Spleen (tissue), 13 donors: ENCODE measurements at places on chromosomes 3 and 15. TPM values are rescaled to one million over a fixed set of nuclear protein-coding genes. Genes with fewer than 3 reads are reported as not detected.
A peak's percentile ranks its signal among the peaks of the same experiment; 100 is the strongest.

CHP1 gene
- 60.0 TPM for total RNA-seq

- no peak overlapping the region for H3K4me3 ChIP-seq
- H3K27me3 ChIP-seq = no peaks in the 10 kb centered on the region
- H3K4me1 ChIP-seq = peaks cover 82% of the 10 kb centered on the region
- H3K27ac ChIP-seq = peak overlapping the region; percentile 50
- H3K36me3 ChIP-seq = no peaks in the 10 kb centered on the region
Measured at GRCh38 chr15:89109238-89109637, 21.0 kb downstream of the ABHD2 start.

DNA sequence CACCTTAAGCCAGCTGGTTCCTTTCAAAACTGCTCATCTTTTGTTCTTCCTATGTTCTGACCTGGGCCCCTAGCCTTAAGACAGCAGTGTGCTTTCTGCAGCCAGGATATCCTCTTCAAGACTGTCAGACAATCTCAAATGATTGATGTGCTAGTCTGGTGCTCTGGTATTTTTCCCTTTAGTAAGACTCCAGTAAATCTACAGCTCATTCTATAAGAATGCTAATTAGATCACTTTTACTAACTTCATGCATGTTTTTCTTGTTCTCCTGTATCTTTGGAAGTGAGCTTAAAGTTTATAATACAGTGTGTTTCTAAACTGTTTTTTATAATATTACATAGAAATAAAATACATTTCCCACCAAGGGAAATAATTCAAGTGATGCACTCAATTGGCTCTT, 220.9 kb upstream of the NANOGP8 start:
- H3K27ac ChIP-seq = no peak overlapping the region
- H3K4me1 ChIP-seq = no peaks in the 10 kb centered on the region
- H3K36me3 ChIP-seq = no peaks in the 10 kb centered on the region
- no peak for DNase-seq
- H3K4me3 ChIP-seq = no peak overlapping the region
- no peaks in the 10 kb centered on the region for H3K27me3 ChIP-seq

- DNase-seq = no peak
- H3K27ac ChIP-seq = peak overlapping the region; percentile 75
- H3K27me3 ChIP-seq = no peaks in the 10 kb centered on the region
- no peaks in the 10 kb centered on the region for H3K36me3 ChIP-seq
- peak overlapping the region; percentile 21 for H3K4me3 ChIP-seq
- H3K4me1 ChIP-seq = peaks cover 4% of the 10 kb centered on the region
Measured at GRCh38 chr3:169241991-169242707, 421.4 kb downstream of the MECOM start.
